ENCODE measurements at places on chromosomes 2 and 18.

DNA sequence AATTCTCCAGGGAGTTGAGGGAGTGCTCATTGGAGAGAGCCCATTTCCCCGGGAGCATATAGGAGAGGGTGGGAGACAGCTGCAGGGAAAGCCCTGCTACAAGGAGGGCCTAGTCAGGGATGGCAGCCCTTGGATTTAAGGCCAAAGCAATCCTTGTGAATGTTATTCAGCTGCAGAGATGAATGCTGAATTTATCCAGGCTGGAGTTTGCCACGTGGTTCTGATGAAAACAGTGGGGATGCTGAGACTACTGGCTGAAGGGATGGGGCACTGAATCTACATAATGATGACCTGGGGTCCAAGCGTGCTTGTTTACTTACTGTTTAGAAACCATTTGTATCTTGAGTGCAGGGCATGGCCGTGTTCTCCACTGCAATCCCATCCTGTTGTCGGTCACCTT is 35.6 kb upstream of the RNF149 start:
- no peak for DNase-seq

DNA sequence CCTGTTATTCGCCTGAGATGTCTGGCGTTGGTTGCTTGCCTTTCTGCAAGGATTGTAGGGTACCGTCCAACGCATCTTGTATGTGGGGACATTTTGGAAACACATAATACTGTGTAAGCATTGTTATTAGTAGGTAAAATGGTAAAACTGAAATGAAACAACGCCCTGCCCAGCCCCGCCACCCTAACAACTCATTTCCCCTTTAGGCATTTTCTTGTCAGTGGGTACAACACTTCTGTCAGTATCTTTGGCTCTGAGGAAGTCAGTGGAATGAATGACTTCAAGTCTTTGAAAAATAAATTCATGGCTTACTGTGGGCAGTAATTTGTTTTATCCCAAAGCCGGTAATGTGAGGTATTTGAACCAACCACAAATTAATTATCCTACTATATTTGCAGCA is 86.0 kb downstream of the FMNL2 start:
- no peak for DNase-seq

GRCh38 chr18:78979056-78979729 is 425 bp upstream of the SALL3 start:
- DNase-seq = no peak

DNA sequence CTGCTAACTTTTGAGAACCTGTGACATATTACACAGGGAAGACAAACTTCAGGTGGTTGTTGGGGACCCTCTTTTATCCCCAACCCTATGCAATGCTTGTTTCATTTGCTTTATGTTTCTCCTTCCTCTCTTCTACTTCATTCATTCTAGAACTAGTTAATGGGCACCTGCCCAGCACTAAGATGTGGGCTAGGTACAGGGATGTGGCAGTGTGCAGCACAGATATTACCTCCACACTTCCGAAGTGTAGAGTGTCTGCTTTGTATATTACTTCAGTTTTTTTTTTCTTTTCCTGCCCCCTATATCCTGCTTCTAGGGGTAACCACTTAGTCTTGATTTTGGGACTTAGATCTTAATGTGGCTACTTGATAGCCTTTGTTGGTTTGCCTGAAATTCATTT is 35.1 kb downstream of the CD28 start:
- DNase-seq = no peak

DNA sequence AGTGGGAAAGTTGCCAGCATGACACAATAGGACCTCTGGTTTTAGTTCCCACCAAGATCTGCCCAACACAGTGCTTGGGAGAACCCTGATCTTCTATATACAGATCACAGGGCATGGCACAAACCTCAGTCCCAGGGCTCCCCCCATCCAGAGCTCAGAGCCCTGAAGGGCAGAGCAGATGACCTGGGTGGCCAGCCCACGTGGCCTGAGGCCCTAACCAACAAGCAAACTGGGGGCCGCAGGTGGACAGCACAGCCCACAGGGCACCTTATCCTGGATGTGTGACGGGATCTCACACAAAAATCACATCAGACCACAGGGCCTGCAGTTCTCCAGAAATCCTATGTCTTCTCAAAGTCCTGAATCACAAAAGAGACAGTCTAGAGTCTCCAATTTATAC is 34.7 kb downstream of the CRACDL start:
- DNase-seq = no peak

DNA sequence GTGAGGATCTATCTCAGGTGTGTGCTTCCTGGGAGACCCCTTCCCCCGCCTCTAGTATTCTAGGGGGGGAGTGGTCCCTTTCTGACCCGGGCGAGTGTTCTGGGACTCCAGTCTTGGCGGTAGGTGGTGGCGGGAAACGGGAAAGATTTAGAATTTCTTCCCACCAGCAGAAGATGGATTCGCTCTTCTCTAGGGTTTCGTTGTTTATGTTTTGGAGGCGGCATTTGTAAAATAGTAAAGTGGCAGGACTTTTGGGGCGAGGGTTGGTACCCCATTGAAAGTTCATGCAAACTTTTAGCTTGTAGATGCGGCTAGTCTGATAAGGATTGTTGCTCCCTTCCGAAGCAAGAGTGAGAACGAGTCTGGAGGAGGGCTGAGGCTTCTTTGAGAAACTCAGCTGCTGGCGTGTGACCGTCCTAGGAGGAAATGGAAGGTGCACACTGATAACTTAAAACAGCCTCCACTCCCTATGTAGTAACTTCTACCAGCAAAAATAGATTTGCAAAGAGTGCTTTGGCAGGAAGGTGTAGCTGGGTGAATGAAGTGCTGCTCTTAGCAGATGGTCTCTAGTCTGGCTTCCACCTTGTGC is 412 bp downstream of the GPD2 start:
- DNase-seq = no peak

DNA sequence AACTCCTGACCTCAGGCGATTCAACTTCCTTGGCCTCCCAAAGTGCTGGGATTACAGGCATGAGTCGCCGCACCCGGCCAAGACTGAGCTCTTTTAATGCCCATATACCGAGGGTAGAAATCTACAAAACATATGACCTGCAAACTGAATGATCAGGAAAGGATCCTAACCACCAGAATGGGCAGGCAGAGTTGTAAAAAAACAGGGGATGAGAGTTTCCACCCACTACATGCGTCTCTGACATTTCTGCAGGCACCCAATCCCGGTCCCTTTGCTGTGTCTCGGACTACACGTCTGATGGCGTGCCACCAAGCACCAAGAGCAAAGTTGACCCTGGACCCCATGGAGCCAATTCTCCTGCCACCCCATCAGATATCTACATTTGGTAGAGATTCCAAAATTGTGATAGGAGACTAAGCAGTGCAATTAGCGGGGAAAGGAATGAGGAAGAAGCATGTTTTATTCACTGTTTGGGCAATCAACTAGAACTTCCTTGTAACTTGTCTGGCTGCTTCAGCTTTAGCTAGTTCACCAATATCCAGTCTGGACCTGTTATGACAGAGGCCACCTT is 74.1 kb downstream of the ATP8B1 start:
- no peak for DNase-seq

DNA sequence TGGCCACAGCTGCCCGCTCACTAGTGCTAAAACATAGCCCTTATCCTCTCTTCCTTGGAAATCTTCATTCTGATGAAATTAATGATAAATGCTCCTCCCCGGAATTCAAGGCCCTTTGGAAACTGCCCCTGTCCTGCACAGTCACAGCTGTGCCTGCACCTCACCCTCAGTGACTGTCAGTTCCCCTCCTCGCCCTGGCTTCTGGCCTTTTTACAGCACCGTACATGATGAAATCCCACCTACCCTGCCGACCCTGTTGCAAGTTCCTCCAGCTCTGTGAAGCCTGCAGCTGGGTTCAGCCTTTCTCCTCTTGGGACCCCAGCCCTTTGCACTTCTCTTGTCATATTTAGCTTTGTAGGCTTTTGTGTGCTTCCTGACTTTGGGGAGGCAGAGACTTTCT is 48.4 kb downstream of the DCDC2C start:
- DNase-seq = no peak
